NCI-H1105 treated with DMSO at 0.1 percent for 48 hours (cell line): ENCODE measurements at places on chromosomes 16 and 17.

GRCh38 chr17:82350182-82351030 lies 8.6 kb upstream of the TEX19 start:
- DNase-seq: no peak

DNA sequence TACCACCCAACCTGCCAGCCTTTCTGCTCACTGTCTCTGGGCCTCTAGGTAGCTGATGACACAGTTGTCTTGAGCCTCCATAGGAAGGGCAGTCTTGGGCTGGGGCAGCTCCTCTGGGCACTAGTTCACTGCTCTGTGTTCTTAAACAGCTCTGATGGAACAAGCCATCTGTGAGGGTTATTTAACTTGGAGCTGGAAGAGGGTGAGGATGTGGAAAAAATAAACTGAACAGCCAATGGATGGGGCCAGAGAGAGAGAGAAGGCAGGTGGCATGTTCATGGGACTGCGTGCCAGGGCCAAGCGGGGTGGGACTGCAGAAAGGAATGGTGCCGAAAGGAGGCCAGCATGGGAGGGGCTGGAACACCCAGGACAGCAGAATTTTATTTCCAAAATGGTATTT lies 52.6 kb downstream of the HIC1 start:
- DNase-seq: no peak

- DNase-seq: no peak
Measured at GRCh38 chr17:28860363-28860808, 5.6 kb downstream of the ERAL1 start.

DNA sequence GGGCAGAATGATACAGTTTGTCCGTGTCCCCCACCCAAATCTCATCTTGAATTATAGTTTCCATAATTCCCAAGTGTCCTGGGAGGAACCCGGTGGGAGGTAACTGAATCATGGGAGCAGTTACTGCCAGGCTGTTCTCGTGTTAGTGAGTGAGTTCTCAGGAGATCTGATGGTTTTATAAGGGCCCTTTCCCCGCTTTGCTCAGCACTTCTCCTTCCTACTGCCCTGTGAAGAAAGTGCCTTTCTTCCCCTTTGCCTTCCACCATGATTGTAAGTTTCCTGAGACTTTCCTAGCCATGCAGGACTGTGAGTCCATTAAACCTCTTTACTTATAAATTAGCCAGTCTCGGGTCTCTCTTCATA lies 28.9 kb upstream of the SEC14L1 start:
- no peak for DNase-seq

- no peak for DNase-seq
Measured at GRCh38 chr16:81451753-81452680, 7.4 kb downstream of the CMIP start.

GRCh38 chr16:69276148-69277115 lies 34.7 kb upstream of the VPS4A start:
- DNase-seq: no peak

DNA sequence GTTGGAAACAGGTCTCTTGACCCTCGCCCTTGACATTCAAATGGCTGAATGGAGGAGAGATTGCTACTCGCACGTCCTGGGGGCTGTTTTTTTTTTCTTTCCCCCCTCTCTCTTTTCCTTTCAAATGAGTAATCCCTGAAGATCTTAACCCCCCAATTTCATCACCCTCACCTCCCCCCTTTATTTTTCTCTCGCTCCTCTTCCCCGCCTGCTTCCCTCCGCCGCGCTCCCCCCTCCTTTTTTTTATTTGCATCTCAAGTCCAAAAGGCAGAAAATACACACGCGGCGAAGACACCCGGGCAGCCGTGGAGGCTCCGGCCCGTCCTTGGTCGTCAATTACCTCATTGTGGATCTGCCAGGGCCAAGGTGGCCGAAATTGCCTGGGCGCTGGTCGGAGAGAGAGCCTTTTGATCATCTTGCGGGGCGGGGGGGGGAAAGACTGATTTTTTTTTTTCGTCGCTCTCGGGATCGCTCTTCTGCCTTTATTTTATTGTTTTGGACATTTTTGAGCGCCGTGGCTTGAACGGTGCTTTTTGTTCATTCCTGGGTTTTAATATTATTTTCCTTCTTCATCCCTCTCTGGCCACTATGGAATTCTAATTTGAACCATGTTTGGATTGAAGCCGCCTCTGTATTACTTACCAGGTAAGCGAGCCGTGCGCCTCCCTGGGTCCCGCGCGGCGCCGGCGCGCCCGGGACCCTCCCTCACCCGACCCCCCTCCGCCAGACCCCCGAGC lies 57.2 kb upstream of the GSE1 start:
- no peak for DNase-seq

- DNase-seq: no peak
Measured at GRCh38 chr16:9836118-9836736, 346.0 kb downstream of the GRIN2A start.

GRCh38 chr17:77388384-77389306 lies 247.9 kb downstream of the SEC14L1 start:
- no peak for DNase-seq

DNA sequence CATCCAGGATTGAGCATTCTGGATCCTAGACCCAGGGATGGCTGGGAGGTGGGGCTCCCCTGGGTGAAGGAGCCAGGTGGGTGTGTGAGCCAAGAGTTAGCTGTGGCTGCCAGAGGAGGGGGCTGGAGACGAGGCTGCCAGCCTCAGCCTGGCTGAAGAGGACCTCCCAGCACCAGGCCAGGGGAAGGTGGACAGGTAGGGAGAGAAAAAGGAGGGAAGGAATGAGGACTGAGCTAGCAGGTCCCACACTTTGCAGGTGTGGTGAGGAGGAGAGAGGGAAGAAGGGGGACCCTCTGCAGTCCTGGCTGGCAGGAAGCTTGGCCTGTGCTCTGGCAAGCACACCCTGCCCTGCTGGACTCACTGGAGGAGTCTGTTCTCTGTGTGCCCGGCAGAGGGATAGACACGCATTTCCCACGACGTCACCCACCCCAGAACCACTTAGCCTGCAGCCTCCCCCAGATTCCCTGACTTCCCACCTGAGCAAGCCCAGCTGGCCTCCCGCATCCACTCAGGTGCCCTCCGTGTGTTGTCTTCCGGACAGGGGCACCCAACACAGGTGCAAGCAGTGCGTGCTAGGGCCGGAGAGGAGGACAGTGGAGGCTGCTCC lies 42.0 kb downstream of the SOCS3 start:
- DNase-seq: no peak

DNA sequence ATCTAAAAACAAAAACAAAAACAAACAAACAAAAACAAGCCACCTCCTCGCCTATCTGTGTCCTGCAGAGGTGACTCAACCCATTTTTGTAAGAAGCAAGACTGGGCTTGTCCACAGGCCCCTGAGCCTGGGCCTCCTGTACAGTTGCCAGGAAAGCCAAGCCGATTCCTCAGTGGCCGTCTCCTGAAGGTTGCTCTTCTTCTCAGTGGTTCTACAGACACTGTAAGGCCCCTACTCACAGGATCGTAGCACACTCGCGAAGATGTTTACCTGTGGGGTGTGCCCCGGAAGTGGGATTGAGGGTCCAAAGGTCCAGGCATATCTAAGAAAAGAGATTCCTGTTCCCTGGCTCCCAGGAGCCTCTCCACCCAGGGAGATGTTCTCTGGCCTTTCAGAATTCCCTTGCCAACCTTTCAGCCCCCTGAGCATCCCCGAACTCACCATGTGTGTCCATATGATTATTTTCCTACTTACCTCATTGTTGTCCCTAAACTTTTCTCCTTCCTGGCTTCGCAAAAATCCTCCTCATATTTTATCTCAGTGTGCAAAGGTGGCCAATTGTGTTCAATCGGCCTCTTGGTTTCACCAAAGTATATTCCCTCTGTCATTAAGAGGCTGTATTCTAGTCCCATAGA lies 7.5 kb upstream of the CES3 start:
- DNase-seq: no peak

GRCh38 chr17:62587554-62587953 lies 39.9 kb upstream of the MRC2 start:
- DNase-seq: no peak

DNA sequence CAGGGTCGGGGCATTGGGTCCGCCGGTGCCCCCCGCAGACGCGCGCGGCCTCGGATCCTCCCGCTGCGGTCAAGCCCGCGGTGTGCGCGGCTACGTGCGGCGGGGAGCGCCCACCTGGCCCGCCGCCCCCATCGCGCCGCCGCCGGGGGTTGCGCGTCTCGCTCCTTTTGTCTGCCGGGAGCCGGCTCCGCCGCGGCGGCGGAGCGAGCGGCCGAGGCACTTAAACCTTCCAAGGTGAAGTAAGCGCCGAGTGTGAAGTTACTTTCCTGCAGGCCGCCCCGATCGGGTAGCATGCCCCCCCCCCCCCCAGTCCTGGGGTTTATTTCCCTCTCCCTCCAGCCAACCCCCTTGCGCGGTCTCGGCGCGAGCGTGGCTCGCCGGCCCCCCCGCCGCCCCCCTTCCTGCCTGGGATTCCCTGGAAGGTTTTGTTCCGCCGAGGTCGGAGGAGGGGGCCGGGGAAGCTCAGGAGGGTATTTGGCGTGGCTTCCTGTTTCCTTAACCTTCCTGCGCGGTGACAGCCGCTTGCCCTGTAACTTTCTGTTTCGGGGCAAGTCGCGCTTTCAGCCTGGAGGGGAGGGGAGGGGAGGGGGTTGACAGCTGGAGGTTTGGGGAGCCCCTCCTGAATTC lies 56.6 kb upstream of the GSE1 start:
- peak; percentile 54 for DNase-seq

DNA sequence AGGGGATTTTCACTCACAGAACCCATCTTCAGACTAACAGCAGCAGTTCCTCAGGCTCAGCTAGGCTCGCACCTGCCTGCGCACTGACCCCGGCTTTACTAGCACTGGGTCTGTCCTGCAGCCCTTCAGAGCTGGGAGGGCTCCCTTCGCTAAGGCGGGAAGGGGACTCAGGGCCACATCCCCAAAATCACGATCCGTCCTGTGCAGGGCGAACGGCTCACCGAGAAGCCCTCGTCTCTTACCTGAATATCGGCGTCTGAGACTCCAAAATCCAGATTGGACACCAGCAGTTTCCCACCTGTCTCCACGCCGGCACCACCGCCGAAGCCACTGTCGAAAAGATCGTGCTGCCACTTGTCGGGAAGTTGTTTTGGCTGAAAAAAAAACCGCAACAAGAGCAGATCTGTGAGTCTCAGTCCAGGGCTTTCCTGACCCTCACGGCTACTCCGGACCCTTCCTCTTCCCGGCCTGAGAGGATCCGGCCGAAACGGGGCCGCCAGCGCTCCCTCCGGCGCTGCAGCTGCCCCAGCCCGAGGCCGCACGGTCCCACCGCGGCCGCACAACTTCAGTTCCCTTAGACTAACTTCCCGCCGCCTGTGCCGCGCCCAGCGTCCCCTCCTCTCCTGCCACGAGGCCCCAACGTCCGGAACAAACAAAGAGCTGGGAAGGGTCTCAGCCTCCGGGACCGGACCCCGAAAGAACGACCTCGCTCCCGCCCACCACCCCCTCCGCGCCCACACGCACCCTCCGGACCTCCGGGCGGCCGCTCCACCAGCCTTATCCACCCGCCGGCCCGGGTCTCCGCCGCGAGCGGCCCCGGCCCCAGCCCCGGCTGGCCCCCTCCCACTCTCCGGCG lies 711 bp downstream of the ALYREF start:
- DNase-seq: no peak

DNA sequence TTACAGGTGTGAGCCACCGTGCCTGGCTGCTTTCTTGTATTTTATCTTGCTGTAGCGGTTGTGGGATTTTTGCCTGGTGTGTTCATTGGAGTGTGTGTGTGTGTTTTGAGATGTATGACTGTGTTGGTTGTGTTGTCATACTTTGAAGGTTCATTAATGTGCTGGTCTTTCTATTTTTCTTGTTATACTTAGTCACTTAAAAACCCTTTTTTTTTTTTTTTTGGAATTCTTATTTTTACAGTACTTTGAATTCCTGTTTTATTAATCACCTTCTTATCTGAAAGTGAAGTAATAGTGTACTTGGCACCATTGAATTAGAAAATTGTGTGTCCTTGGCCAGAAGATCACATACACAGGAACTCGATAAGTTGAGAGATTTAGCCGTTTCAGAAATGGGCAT lies 30.2 kb downstream of the TENT4B start:
- no peak for DNase-seq

DNA sequence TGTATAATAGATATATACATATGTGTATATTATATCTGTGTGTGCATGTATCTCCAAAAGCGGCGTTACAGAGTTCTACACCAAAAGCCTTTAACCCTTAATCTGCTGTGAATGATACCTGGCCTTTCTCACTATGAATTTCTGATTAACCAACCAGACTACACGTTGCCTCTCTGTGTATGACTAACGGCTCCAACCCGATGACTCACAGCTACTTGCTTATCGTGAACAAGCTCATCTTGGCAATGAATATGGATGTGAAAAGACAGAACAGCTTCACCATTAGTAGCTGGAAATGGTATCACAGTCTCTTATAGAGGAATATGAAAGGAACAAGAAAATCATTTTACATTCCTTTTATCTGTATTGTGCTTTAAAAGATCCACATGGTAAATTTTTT lies 23.8 kb upstream of the ARHGAP44 start:
- DNase-seq: no peak

GRCh38 chr17:68277807-68278206 lies 13.1 kb downstream of the SLC16A6 start:
- no peak for DNase-seq

GRCh38 chr16:720990-721764 lies at the start of gene ANTKMT:
Gene ANTKMT, plus strand, starts transcription at chr16:721146. Its CDS starts 129 bp downstream, at chr16:721275.
- DNase-seq: peak; percentile 61

- peak; percentile 52 for DNase-seq
Measured at GRCh38 chr17:17890773-17891759, 54.3 kb upstream of the SREBF1 start.

DNA sequence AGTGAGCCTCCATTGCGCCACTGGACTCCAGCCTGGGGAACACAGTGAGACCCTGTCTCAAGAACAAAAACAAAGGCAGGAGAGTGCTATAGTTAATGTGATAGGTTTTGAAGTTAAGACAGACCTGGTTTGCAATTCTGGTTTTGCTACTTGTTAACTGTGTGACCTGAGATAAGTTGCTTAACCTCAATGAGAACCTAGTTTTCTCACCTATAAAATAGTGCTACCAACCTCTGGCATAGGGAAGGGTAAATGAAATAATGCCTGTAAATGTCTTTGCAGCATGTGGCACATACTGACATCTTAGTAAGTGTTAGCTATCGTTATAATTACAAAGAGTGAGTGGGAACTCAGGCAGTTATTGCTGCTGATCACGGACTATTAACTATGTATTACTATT lies 29.8 kb upstream of the NFATC3 start:
- DNase-seq: no peak

DNA sequence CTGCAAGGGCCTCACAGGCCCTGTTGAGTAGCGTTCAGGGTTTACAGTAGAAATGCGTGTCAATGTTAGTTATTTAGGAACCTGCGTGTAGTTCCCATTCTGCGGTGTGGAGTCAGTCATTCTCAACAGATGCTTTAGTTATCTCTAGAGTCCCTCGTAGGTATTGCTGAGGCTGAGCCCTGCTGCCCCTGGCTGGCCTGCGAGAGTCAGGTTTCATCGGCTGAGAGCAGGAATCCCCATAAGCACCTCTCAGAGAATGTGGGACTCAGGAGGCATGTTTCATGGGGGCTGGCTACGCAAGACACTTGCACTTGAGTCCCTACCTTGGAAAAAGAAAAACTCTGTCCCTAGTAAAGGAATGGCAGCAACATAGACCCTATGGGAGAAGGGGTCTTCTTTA lies 347.5 kb upstream of the ASIC2 start:
- DNase-seq: no peak
